ENCODE measurements at places on chromosomes 4 and X.

DNA sequence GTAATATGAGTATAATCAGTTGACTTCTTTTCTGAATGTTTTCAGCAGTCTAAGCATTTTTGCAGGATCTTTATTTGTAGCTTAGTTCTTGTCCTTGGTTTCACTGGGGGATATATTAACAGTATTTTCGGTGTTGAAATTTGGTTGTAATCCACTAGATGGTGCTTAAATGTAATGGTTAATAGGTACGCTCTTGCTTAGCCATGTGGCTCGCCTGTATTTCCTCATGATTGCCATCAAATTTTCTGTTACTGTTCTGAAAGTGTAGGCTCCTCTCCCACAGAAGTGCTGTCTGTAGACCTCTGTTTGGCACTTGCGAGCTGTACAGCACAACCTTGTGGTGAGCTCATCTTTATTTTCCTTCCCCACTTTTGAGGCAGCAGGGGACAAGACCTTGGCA lies 3.9 kb upstream of the FAAH2 start:
- DNase-seq: peak; percentile 16

GRCh38 chr4:8335848-8336247 lies 66.3 kb downstream of the HTRA3 start:
- DNase-seq: no peak

DNA sequence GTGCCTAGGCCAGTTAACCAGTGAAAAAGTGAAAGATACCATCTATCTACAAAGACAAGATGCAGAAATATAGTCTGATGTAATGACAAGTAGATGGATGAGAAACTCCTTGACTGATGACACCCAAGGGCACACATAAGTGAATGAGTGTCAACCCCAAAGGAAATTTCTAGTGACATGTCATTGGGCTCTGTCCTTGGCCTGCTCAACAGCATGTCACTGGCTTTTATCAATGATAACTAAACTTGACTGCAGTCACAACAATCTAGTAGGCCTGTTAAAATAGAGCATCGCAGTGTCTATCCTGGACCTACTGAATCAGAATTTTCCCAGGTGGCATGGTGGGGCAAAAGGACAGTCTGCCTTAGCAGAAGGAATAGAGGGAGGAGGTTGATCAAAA lies 155.8 kb downstream of the TSPAN5 start:
- DNase-seq: no peak

DNA sequence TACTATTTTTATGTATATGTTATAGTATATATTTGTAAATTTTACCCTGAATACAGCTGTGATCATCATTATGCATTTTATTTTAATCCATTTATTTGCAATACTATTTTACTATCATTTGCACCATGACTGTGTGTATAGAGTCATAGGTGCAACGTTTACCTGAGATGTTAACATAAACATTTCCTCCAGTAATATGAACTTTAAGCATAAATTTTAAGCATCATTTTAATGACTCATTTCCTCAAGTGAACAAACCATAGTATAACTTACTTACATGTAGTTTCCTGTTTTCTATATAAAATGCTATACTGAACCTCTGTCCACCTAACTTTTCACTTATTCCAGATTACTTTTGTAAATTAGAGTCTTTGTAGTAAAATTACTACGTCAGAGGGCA lies 92.8 kb downstream of the NFKB1 start:
- DNase-seq: no peak

- no peak for DNase-seq
These were observed 168.2 kb downstream of the TENM3 start for GRCh38 chr4:182411391-182411790.

DNA sequence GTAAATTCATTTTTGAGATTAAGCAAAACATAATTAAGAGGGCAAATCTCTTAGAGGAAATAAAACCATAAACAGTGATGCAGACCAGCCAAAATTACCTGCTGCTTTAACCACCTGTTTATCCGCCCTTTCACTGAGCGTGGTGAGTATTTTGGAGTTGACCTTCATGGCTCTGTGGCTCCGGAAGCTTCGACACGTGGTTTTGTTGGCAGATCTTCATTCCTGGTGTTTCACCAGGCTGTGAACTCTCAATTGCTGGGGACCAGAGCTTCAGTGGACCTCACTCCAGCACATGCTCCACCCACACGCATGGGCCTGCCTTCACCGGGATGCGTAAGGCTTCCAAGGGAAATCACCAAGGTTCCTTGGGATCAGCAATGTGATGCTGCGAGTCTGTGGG lies 83.8 kb downstream of the FHDC1 start:
- DNase-seq: no peak

- no peak for DNase-seq
These were observed 48.1 kb upstream of the CXCL8 start for GRCh38 chr4:73692254-73692653.

- DNase-seq: no peak
These were observed 427.3 kb upstream of the FTHL17 start for GRCh38 chrX:31499109-31499508.

GRCh38 chr4:72629540-72629939 lies 60.5 kb upstream of the ADAMTS3 start:
- no peak for DNase-seq

DNA sequence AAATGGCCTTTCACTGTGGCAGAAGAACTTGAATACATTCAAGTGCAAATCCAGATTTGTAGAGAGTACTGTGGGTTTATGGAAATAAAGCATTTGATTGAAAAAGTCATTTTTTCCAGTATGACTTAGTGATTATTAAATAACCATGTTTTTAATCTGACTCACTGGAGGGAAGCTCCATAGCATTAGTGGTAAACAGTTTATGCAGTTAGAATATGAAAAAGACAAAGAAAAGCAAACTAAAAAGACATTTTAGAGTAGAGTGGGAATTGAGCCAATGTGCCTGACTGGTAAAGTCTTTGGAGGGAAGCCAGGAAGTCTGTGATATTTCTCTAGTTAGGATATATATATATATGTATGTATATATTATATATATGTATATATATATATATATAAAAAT lies 53.4 kb downstream of the FAT4 start:
- no peak for DNase-seq

- DNase-seq: no peak
These were observed 16.9 kb downstream of the ACOT9 start for GRCh38 chrX:23726191-23726590.

GRCh38 chrX:19064175-19064574 lies 58.1 kb downstream of the ADGRG2 start:
- DNase-seq: no peak

- no peak for DNase-seq
These were observed 73.6 kb downstream of the GABRB1 start for GRCh38 chr4:47104986-47105385.

- no peak for DNase-seq
These were observed 10.7 kb downstream of the RBPJ start for GRCh38 chr4:26331380-26331950.

- no peak for DNase-seq
These were observed 536.8 kb upstream of the GALNT7 start for GRCh38 chr4:172631832-172632231.

DNA sequence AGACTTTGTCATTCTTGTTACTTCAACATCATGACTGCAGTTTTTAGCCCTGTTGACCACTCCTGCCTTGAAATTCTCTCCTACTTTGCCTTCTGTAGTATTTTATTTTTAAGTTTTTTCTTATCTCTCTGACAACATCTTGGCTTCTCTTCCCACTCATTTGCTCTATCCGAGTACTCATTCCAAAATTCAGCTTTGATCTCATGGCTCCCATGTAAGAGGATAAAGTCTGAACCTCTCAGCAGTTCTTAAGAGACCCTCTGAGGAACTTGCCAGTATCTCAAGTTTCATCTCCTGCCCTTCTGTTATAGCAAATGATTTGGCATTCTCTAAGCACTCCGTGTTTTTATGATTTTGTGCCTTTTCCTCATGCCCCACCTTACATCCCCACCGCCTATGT lies 67.7 kb downstream of the GALNT7 start:
- no peak for DNase-seq

GRCh38 chrX:72050011-72050410 lies 81.7 kb downstream of the RTL5 start:
- no peak for DNase-seq

DNA sequence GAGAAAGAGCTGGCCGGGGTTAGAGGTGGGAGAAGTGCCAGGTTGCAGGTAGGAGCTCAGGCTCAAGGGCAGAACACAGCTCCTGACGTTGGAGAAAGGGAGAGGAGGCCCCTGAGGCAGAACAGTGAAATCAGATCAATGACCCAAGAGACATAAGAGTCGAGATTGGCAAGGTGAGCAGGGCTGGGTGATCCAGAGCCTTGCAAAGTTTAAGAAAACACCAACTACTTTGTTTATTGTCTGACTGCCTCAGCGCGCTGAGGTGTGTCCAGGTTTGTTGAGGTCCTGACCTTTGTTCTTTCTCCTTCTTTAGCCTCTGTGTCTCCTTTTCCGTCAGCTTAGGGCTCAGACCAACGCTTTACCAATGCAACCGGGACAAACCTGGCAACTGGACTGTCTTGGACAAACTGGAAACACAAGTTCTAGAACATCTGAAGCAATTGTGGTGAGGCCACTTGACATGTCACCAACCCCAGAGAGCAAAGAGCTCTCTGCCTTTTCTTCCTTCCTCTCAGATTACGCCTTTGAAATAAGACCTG lies 28.3 kb downstream of the CHRNA9 start:
- DNase-seq: no peak

DNA sequence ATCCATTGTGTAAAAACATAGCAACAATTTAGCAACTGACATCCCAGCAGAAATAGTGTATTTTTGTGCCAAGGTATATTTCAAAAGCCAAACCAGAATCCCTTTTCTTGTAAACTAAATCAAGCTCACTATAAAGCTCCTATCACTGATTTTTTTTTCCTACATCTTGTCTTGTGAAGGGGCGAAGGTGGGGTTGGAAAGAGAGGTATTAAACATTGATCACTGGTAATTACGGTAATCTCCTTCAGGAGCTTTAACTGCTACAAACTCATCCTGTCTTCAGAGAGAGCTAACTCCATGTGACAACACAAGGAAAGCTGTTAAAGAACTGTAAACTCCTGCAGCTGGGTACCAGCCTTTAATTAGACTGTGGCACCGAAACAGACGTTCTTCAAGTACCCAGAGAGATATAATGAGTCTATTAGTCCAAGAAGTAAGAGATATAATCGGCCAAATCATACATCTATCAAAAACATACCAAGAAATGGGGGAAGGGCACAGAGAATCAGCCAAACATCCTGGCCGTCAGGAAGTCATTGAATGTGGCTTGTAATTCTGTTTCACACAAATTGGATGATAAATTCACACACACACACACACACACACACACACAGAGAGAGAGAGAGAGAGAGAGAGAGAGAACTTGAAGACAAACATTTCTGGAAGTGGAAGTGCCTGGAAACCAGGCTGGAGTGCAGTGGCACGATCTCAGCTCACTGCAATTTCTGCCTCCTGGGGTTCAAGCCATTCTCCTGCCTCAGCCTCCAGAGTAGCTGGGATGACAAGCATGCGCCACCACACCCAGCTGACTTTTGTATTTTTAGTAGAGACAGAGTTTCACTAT lies 111.9 kb upstream of the PPARGC1A start:
- DNase-seq: no peak

DNA sequence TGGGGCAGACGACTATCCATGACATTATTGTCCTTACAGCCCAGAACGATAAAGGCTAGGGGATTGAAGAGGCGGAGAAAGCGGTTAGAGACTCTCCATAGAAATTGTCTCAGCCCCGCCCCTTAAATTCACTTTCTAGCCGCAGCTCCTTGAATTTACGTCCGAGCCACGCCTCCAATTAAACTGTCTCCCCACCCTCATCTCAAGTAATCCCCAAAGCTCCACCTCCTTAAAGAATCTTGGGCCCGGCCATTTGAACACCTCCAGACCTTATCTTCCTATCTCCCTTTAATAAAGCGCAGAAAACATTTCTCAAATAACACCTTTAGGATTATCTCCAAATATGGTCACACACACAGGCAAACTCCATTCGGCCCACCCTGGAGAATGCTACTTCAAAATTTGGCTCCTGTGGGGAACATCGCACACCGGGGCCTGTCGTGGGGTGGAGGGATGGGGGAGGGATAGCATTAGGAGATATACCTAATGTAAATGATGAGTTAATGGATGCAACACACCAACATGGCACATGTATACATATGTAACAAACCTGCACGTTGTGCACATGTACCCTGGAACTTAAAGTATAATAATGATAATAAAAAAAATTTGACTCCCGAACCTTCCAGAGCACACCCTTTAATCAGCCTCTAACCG lies 7.2 kb upstream of the MAGIX start:
- DNase-seq: no peak

GRCh38 chr4:164779080-164779479 lies 25.1 kb downstream of the SMIM31 start:
- no peak for DNase-seq

GRCh38 chr4:88130544-88131305 lies 27.7 kb downstream of the ABCG2 start:
- no peak for DNase-seq

GRCh38 chrX:47900833-47901232 lies 64.1 kb downstream of the ZNF81 start:
- DNase-seq: no peak

- DNase-seq: no peak
These were observed 171.9 kb downstream of the GALNTL6 start for GRCh38 chr4:171985129-171985528.

DNA sequence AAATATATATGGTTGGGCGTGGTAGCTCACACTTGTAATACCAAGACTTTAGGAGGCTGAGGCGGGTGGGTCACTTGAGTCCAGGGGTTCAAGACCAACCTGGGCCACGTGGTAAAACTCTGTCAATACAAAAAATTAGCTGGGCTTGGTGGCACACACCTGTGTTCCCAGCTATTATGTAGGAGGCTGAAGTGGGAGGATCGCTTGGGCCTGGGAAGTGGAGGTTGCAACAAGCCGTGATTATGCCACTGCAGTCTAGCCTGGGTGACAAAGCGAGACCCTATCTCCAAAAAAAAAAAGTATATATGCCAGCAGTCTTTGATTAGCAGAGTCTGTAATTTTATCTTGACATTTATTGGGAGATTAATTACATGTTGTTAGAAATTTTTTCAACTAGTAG lies 8.7 kb downstream of the EIF2S3 start:
- no peak for DNase-seq

Measured in NCI-H2081 (cell line).